ENCODE measurements at places on chromosomes 12 and 14.
A peak's percentile ranks its signal among the peaks of the same experiment; 100 is the strongest.

DNA sequence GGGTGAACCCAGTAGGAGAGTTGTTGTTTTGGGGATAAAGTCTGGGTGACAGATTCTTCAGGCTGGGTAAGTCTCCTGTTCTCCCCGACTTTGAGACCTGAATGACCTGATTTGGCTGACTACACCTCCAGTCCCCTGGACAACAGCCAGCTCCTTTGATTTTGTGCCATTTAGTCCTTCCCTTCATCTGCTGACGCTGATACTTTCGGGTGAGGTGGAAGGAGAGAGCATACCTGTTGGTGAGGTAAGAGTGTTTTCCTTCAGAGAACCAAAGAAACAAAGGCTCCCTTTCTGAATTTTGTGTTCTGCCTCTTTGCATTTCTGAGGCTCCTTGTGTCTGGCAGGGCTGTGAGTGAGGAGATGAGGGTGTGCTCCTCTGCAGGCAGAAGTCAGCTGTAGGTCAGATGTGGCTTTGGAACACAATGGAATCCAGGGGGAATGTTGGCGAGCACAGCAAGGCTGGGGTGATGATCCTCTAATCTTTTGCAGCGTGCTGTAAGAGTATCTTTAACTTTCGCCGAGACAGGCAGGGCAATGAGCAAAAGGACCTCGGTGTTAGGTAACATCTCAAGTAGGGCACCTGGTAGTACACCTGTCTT is 12.1 kb downstream of the ETV6 start:
- DNase-seq, result no peak

DNA sequence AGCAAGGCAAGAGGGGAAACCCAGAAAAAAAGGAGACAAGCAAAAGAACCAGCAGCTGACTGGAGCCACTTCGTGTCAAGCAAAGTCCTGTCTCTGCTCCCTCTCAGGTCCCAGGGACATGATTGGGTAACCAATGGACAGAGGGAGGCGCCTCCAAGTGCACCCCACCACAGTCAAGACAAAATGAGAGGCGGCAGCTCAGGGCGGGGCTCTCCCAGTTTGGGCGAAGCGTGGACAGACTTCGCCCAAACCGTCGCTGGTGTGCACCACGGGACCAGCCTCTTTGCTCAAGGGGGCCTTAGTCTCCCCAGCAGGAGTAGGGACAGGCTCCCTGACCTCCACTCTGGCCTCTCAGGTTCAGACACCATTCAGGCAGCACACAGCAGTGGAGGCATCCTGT is 1.5 kb upstream of the BEGAIN start:
- no peak for DNase-seq

GRCh38 chr14:91367173-91368171 is 50.1 kb downstream of the CCDC88C start:
- peak; percentile 94 for DNase-seq

GRCh38 chr12:120841525-120841924 is 62.6 kb downstream of the SPPL3 start:
- no peak for DNase-seq

GRCh38 chr12:132430838-132431774 is 58.8 kb upstream of the FBRSL1 start:
- DNase-seq, result no peak

Measured in HT1080 (cell line).